ENCODE measurements at places on chromosomes 5 and 9.
A peak's percentile ranks its signal among the peaks of the same experiment; 100 is the strongest.

DNA sequence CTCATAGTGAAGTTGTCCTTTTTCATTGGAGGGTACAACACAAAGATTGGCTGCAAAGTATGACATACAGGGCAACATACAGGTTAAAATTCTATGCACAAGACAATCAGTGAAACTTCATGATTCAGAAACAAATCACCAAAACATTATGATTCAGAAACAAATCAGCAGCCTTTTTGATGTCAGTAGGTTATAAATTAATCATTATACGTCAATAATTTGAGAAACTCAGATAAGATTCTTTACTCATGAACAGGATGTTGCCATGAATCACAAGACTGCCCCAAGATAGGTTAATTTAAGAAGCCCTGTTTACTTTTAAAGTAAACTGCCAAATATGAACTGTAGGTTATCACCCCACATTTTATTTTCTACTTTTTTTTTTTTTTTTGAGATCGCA is 62.2 kb upstream of the IL33 start:
- H3K27ac ChIP-seq = no peak overlapping the region
- DNase-seq = no peak
- H3K4me3 ChIP-seq = no peak overlapping the region

DNA sequence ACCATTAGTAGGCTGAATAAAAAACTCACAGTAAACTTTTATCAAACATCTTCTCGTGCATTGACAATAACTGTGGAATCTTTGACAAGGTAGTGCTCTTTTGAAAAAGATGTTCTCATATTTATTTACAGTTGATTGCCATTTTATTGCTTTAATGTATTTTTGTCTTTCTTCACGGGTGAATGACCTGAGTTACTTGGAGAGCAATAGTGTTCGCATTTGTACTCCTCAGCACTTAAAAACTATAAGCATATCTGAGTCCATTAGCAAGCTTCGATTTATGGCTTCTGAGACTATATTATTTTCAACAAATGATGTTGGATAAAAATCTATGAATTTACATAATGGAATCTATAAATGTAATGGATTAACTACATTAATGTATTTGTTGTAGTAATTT is 1012.3 kb downstream of the CDH9 start:
- no peaks in the 10 kb centered on the region for H3K4me1 ChIP-seq
- no peak overlapping the region for H3K4me3 ChIP-seq
- DNase-seq = no peak
- H3K27me3 ChIP-seq = no peaks in the 10 kb centered on the region
- H3K36me3 ChIP-seq = no peaks in the 10 kb centered on the region

DNA sequence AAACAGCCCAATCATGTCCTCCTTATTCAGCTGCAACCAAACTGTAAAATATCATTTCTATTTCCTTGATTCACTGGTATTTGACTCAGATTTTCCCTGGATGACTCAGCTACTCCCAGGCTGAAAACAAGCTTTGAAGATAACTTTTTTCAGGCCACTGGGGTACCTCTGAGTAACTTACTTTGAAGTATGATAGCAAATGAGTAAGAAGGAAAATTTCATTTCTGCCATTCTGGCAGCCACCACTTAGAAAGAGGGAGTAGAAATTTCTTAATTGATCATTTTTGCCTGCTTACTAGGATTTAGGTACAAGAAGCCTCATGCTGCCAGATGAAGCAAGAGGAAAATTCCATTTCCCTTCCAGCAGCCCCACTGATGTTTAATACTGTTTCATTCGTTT is 247.4 kb downstream of the PRELID2 start:
- no peak overlapping the region for H3K4me3 ChIP-seq
- H3K27me3 ChIP-seq = no peaks in the 10 kb centered on the region
- H3K27ac ChIP-seq = no peak overlapping the region
- DNase-seq = no peak
- H3K4me1 ChIP-seq = no peaks in the 10 kb centered on the region
- H3K36me3 ChIP-seq = no peaks in the 10 kb centered on the region

- H3K36me3 ChIP-seq = peaks cover 26% of the 10 kb centered on the region
- H3K27me3 ChIP-seq = no peaks in the 10 kb centered on the region
- H3K27ac ChIP-seq = no peak overlapping the region
- no peak for DNase-seq
- H3K4me1 ChIP-seq = no peaks in the 10 kb centered on the region
Measured at GRCh38 chr5:79974886-79975285, 16.2 kb downstream of the MTX3 start.

GRCh38 chr5:117107859-117108258 is 533.2 kb upstream of the SEMA6A start:
- H3K4me3 ChIP-seq = no peak overlapping the region
- H3K27ac ChIP-seq = no peak overlapping the region
- no peaks in the 10 kb centered on the region for H3K4me1 ChIP-seq
- DNase-seq = no peak
- no peaks in the 10 kb centered on the region for H3K27me3 ChIP-seq
- H3K36me3 ChIP-seq = no peaks in the 10 kb centered on the region

DNA sequence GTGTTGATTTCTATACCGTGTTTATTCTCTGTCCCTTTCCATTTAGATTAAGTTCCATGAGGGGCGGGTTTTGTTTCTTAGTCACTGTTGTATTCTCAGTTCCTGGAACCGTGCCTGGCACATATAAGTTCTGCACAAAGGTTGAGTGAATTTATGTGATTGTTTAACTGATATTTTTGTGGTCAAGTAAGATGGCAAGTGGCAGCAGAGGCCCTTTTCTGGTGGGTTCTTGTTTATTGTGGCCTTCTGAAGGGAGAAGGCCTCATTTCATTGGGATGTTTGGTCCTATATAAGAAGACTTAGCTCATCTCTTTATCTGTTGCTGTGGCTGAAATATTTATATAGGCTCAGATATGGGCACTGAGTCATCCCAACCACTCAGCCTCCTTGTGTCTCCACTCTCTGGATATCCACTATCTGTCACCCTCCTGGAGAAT is 262.5 kb downstream of the PSAT1 start:
- H3K4me3 ChIP-seq = no peak overlapping the region
- H3K27ac ChIP-seq = no peak overlapping the region
- H3K27me3 ChIP-seq = no peaks in the 10 kb centered on the region

- H3K4me3 ChIP-seq = peak overlapping the region; percentile 88
- peaks cover 8% of the 10 kb centered on the region for H3K27me3 ChIP-seq
- H3K36me3 ChIP-seq = no peaks in the 10 kb centered on the region
Measured at GRCh38 chr5:40676613-40677343, 2.9 kb upstream of the PTGER4 start.
